AG09319 (cell line): ENCODE measurements at places on chromosomes 1 and 21.
A peak's percentile ranks its signal among the peaks of the same experiment; 100 is the strongest.

DNA sequence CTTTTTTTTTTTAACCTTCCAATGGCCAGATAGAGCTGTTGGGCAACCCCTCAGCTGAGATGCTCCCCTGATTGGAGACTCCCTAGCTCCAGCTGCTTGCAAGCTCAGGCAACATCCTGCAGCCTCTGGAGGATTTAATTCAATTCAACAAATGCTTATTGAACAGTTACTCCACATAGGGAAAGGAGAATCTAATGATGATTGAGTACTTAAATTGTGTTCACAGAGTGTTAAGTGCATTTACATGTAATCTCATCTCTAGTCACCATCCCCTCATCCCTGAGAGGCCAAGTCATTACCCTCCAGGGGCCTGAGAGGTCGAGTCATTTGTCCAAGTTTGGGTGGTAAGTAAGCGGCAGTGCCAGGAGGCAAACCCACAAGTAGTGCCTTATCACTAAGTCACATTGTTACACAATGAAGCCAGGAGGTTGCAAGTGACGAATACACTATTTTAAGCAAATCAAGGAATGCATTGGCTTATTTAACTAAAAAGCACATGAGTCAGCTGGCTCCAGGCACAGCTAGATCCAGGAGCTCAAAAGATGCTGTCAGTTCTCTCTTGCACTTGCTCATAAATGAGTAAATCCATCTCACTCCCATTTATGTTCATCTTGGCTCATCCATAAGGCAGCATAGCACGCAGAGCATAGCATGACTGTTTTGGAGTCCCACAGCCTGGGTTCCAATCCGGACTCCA is 64.3 kb downstream of the OPTC start:
- DNase-seq = peak; percentile 89

- no peak for DNase-seq
Observed at GRCh38 chr1:89987159-89987819, 7.6 kb upstream of the ZNF326 start.

DNA sequence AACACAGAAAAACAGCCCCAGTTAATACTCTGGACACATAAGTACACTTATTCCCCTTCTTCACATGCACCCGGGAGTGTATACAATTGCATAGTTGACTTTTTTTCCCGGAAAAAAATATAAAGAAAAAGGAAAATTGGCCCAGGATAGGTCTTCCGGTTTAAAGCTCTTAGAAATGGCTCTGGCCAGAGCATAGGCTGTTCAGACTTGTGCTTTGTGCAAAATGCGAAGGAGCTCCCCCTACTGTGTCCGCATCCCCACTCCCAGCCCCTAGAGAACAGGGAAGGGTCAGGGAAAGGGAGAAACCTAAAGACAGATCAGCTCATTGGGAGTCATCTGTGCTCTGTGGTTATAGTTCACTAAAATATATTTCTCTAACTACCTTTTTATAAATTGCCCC is 5.5 kb upstream of the MTMR11 start:
- DNase-seq = no peak

GRCh38 chr1:234512451-234512861 is 33.5 kb upstream of the TARBP1 start:
- no peak for DNase-seq

- no peak for DNase-seq
Observed at GRCh38 chr1:31787261-31787660, 23.1 kb upstream of the ADGRB2 start.

- no peak for DNase-seq
Observed at GRCh38 chr1:43482215-43482614, 28.5 kb upstream of the HYI start.

DNA sequence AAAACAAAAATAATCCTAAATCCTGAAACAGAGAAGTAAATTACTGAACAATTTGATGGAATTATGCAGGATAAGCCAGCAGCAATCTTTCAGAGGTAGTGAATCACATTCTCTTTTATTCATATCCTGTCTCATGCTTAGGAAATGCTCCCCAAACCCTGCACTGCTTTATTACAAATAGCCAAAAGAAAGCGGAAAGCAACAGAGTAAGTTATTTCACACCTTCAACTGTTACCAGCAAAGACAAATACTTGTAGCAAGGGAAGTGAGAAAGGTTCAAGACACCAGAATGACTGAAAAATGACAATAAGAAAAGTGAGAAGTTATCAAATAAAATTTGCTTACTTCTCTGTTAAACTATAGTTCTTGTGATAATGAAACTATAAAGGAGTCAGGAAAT is 6.2 kb downstream of the ZRANB2 start:
- DNase-seq = no peak

DNA sequence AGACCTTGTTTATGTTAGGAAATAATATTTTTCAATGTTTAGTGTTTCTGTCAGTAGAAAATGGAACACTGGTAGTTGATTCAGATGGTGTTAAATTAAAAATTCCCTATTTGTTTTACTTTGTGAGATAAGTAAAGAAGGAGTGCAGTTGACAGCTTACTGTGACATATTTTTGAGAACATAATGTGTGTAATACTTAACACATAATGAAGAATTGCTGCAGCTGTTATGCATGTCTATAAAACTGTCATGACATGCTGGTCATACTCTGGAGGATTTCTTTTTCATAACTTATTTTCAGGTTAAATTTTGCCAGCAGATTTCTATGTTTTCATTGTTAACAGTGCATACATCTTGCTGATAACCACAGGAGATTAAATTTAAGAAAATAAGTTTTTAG is 296.1 kb downstream of the CTH start:
- DNase-seq = no peak

DNA sequence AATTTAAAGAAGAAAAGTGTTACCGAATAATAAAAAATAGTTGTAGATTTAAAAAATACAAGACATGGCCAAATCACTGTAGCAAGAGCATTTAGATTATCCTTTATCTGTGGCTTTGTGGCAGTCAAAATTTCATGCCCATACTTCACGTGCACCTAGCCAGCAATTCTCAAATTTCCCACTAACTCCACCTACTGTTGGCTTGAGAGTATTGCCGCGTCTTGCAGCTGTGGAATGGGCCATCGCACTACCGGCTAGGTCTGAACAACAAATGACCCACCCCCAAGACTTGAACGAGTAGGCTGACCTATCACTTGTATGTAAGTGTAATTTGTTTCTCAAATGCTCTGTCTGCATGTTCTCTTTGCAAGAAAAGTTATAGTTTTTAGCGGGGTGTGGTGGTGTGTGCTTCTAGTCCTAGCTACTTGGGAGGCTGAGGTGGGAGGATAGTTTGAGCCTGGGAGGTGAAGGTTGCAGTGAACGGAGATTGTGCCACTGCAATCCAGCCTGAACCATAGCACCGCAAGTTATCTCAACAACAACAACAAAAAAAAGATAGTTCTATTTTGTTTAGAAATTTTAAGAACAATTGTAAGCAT is 4.1 kb downstream of the KRTAP13-4 start:
- DNase-seq = no peak

DNA sequence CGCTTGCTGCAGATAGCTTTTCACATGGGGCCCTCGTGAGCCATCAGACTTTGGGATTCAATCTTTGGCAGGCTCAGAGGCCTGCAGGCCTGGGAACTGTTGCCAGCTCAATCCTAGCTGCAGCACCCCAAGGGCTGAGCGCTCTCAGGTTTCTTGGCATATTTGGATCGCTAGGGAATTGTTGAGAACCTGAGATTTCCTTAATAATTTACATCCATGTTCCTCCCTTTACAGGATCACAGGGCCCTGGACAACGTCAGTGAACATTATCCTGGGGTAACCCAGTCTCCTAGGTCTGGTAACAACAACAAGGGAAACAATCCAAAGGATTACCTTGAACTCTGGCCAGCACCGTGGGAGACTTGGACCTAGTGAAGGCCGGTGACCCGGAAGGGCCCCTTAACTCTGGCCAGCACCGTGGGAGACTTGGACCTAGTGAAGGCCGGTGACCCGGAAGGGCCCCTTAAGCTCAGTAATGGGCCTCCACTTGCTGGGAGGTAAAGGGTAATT is 49.3 kb upstream of the NEK2 start:
- DNase-seq = no peak

DNA sequence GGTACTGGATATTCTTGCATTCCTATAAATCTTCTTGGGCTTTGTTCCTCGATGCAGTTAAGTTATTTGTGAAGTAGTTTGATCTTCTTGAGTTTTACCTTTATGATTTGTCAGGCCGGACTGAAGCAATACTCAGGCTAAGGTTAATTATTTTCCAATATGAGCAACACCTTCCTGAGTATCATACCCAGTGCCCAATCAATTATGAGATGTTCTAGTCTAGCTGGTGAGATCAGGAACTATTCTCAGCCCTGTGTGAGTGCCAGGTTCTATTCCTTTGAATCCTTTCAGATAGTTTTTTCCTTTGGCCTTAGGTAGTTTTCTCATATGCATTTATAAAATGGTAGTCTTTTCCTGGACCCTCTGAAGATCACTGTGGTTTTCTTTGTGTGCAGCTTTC is 92.5 kb downstream of the SCMH1 start:
- DNase-seq = no peak
